ENCODE measurements at places on chromosomes 1 and 21.

GRCh38 chr1:223417444-223417843 lies 24.2 kb downstream of the CCDC185 start:
- no peak for DNase-seq

GRCh38 chr1:204566583-204566955 lies 50.4 kb downstream of the MDM4 start:
- no peak for DNase-seq

- DNase-seq = no peak
Observed at GRCh38 chr1:63628607-63629006, 35.4 kb downstream of the PGM1 start.

DNA sequence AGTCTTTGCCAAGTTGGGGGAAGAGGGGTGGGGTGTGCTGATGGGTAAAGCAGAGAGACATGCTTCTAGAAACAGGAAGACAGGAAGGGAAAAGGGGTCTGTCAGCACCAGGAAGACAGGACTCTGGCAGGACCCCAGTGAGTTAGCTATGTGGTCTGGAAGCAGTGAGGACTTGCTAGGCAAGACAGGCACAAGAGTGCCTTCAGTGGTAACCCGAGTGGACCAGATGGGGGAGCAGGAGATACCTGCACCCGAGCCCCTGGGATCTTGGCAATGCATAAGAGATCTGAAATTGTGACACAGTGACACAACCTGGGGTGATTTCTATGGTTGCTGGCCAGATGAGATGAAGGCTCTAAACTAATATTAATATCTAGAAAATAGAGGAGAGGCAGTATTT lies 7.0 kb downstream of the TLR5 start:
- DNase-seq = no peak

DNA sequence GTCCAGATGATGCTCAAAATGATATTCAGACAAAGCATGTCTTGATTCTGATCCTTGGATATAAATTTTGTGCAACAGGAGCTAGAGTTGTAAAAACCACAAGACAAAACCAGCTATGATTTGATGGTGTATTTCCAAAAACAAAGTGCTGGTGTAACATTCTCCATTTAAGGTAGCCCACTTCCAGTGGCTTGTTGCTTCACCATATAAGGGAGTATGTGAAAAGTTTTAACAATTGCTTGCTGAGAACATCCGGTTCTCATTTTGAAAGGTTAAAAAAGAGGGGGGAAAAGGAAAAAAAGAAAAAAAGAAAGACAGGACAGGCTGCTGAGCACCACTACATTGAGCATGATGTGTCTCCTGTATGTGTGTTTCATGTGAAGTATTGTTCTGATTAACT lies 123.6 kb downstream of the MACF1 start:
- no peak for DNase-seq

- DNase-seq = no peak
Observed at GRCh38 chr1:93765099-93765498, 83.5 kb upstream of the BCAR3 start.

- DNase-seq = no peak
Observed at GRCh38 chr1:179709841-179710329, 33.2 kb upstream of the FAM163A start.

GRCh38 chr1:170864238-170864637 lies 71.1 kb upstream of the MROH9 start:
- no peak for DNase-seq

GRCh38 chr1:232624546-232625281 lies 5.2 kb downstream of the SIPA1L2 start:
- no peak for DNase-seq

DNA sequence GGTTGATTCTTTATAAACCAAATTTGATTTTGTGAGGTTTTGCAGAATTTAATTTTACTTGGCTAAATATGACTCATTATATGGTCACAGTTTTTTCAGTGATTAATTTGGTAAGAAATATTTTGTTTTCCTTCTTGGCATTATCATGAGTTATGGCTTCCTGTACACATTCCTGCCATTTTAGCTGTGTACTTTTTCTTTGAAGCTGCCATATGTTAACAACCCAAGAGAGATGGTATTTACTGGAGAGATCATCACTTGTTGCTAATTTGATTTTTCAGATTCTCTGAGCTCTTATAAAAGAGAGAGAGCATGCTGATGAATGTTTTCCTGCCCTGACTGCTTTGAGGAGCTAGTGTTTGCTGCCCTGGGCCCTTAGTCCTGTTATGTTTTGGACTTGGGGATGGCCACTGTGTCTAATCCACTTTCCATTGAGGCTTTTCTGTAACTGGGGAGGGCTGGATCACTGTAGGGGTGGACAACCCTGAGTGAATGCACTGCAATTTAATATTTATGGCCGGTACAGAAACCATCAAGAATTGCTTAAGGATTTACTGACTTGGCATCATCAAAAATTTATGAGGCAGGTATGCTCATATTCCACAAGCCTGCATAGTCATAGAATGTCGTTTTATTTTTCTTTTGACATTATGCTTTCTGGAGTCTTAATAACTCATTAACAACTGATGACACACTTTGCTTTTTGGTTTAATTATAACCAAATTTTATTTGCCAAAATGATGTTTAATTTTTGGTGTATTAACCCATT lies 200.9 kb downstream of the DISC1 start:
- DNase-seq = no peak

- no peak for DNase-seq
Observed at GRCh38 chr1:9699361-9699760, 47.8 kb downstream of the PIK3CD start.

DNA sequence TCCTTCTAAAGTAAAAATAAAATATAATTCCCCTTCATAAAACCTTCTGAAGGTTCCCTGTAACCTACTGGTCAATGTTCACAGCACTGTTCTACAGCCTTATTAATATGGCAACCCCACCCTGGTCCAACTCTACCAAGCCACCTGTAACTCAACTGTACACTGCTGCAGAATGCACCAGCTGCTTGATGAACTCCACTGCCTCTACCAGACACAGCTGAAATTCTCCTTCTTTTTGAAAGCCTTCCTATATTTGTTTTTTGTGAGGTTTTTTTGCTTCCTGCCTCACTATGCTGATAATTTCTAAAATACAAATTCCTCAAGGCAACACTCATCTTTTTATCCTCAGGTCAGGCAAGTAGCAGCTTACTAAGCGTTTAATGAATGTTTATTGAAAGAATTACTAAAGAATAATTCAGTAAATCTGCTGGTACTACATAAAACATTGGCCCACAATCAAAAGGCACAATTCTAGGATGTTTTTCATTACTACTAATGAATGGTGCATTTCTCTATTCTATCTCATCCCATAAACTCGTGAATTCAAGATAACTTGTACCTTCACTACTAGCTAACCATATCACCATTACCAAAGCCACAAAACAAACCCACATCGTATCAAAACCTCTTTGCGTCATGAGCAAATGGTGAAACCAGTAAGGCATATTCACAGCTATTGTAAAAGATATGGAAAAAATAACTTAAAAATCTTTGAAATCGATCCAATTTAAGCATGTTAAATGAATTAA lies 2.4 kb downstream of the SSX2IP start:
- DNase-seq = no peak

GRCh38 chr1:17563494-17564281 lies 24.2 kb downstream of the ARHGEF10L start:
- DNase-seq = no peak

- DNase-seq = no peak
Observed at GRCh38 chr1:231806623-231807495, 180.3 kb downstream of the DISC1 start.

DNA sequence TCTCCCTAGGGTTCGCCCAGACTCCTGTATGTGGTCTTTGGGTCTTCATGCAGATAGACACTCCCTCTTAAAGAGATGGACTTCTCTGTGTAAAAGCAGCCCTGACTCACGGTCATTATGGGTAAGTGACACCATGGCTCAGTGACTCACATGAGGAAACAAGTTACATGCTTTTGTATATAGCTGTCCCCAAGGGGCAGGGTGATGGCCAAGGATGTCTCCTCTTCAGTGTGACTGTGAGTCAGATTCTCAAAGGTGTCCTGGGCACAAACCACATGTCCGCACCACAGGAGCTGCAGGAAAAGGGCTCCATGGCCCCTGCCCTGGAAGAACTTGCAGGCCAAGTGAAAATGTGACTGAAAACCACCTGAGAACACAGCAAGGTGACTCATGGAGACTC lies 380.4 kb downstream of the NPHP4 start:
- DNase-seq = no peak

DNA sequence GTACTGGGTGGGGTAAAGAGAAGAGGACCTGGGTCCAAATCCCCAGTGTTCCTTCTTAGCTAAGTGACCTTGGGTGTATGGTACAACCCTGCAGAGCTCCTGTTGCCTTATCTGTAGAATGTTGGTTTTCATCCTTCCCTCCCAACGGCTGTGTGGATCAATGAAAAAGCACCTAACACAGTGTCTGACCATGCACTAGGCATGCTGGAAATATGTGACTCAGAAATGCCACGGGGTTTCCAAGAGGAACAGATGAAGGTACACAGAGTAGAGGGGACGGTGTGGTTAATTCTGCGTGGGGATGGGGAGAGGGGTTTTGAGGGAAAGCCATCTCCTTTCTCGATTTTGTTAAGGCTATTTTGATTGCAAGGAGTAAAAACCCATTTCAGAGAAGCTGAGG lies 8.6 kb downstream of the NIPAL3 start:
- no peak for DNase-seq

- DNase-seq = no peak
Observed at GRCh38 chr1:210754878-210755665, 378.9 kb downstream of the KCNH1 start.

- DNase-seq = no peak
Observed at GRCh38 chr1:38050397-38051078, 3.9 kb upstream of the POU3F1 start.

DNA sequence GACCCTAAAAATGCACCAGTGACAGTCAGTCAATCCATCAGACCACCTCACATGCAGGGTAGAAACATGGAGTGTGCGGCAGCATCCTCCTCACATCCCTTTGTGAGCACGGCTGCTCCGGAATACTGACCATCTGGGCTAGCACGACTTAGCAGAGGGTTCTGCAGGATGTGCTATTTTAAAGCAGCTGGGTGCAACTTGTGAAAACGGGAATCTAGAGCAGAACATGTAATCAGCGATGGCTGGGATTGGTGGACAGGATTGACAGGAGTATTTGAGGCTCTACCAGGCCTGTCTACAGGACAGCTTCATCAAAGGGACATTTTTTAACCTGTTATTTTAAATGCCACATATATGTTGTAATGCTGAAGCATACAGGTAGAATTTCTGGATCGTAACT lies 16.8 kb upstream of the PLEKHM2 start:
- no peak for DNase-seq

- DNase-seq = no peak
Observed at GRCh38 chr21:36162631-36163030, 6.0 kb downstream of the DOP1B start.

DNA sequence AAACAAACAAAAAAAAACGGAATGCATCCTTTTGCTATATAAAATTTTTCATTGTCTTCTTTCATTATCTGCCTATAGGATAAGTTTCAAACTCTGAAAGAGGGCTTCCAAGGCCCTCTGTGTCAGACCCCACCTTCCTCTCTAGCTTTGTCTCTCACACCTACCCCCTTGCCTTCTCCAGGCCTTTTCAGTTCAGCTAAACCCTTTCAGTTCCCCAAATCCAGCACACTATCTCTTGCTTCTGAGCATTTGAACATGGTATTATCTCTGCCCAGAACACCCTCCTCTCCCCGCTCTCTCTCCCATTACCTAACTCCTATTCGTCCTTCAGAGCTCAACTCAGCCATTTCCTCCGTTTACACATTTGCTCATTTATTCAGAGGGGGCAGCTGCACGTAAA lies 35.7 kb downstream of the C1orf216 start:
- no peak for DNase-seq

DNA sequence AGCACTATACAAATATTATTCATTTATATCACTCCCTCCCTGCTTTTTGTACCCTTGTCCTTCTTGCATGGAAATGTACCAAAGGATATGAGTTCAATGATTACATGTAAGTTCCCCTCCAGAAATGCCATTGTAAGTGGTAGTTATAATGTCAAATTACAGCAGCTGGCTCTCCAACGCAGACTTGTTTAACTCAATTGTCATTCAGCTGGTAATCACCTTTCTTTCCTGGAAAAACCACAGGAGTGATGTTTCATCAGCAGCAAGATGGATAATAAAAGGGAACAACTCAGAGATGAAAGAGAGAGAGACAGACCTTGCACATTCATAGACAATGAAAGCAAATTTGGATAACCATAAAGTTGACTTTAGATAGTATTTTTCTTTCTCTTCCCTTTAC lies 578.6 kb upstream of the PBX1 start:
- no peak for DNase-seq

GRCh38 chr21:46183910-46184624 lies at the start of gene SPATC1L:
Gene SPATC1L (minus strand): TSS chr21:46184459. CDS start chr21:46182816, 1,643 bp downstream.
- no peak for DNase-seq

DNA sequence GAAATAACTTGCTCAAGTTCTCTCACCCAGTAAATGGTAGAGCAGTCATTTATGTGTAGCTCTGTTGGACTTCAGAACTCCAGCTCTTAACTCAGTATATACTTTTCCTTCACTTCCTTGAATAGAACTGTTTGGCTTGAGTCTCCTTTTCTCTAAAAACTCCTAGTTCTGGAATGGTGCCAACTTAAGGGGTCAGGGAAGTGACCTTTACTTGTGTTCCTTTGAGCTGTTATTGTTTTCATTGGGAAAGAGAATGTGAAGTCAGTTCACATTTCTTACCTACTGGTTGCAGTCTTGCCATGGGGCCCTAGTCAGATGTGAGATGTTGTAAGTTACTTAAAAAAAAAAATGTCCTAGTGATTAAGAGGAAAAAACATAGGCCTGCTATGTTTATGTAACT lies 77.0 kb upstream of the MACF1 start:
- DNase-seq = no peak

DNA sequence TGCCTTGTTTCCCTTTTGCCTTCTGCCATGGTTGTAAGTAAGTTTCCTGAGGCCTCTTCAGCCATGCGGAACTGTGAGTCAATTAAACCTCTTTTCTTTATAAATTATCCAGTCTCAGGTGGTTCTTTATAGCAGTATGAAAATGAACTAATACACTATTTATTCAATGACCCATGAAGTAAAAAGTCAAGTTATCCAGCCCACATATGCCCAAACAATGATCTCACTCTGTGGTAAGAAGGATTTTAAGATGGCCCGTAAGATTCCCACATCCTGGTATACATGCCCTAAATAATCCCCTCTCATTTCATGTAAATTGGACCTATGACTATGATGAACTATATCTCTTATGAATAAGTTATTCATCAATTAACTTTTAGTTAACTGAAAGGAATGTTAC lies 1008.3 kb upstream of the B3GALT2 start:
- DNase-seq = no peak

DNA sequence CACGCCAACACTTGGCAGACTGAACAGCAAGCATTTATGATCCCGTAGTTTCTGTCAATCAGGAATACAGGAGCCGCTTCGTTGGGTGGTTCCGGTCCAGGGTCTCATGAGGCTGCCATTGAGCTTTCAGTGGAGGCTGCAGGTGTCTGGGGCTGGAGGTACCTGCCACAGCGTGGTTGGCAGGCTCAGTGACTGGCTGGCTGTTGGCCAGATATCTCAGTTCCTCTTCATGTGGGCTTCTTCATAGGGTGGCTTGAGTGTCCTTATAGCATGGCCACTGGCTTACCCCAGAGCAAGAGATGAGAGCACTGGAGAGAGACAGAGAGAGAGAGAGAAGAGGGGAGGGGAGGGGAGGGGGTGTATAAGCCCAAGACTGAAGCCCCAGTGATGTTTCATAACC lies 29.3 kb downstream of the PIK3CD start:
- DNase-seq = no peak
